Immature natural killer cell (primary cell): ENCODE measurements at places on chromosomes 4 and X.
A peak's percentile ranks its signal among the peaks of the same experiment; 100 is the strongest.

GRCh38 chr4:144899393-144899792 lies 198.6 kb downstream of the ANAPC10 start:
- DNase-seq = no peak

- peak; percentile 5 for DNase-seq
Measured at GRCh38 chrX:134803551-134804183, 145.4 kb upstream of the PLAC1 start.

DNA sequence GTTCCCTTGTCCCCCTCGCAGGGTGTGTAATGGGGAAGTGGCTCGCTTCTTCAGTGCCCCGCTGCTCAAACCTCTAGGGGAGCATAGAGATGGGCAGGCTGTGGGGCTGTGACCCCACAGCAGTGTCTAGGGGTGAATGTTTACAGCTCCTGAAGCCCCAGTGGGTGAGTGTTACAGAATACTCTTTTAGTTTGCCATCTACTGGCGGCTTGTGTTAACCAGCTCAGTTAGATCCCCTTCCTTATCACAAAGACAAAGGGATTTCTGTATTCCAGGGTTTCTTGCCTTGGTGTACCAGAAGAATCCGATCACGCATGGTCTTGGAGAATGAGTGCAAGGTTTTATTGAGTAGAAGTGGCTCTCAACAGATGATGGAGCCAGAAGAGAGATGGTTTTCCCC lies 108.1 kb upstream of the IQCM start:
- DNase-seq = no peak

DNA sequence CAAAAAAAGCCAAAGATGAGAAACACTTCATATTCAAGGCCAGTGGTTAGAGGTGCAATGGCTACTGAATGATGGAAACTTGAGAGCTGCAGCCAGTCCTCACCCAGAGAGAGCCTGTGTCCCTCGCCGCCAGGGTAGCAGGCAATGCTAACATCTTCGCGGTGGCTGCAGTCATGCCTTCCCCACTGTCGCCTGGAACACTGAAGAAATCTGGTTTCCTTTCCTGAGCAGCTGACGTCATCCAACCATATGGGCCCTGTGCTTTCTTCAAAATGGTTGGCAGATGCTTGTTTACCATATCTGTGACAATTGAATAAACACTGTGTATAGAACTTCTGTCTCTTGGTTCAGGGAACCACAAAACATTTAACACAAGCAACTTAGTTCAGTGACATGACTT lies 39.7 kb downstream of the PRSS12 start:
- DNase-seq = no peak
